Kasumi-1 (cell line): ENCODE measurements at places on chromosomes 12 and 14.

GRCh38 chr12:62259631-62259992 lies 592 bp upstream of the USP15 start:
- DNase-seq: peak; percentile 71

DNA sequence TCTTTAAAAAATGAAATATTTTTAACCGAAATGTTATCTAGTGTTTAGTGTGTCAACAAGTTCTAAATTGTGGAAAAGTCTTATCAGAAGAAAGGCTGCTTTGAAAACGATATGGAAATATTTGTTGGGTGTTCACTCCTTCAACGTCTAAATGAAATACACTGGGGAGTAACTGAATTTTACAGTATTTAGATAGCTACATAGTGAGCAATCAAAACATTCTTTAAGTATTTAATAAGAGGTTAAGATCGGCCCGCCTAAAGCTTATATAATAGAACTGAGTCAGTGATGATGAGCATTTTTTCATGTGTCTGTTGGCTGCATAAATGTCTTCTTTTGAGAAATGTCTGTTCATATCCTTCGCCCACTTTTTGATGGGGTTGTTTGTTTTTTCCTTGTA lies 228.3 kb downstream of the RAD51B start:
- DNase-seq: no peak

- no peak for DNase-seq
These were observed 352.5 kb upstream of the CCDC196 start for GRCh38 chr14:66133666-66134065.

DNA sequence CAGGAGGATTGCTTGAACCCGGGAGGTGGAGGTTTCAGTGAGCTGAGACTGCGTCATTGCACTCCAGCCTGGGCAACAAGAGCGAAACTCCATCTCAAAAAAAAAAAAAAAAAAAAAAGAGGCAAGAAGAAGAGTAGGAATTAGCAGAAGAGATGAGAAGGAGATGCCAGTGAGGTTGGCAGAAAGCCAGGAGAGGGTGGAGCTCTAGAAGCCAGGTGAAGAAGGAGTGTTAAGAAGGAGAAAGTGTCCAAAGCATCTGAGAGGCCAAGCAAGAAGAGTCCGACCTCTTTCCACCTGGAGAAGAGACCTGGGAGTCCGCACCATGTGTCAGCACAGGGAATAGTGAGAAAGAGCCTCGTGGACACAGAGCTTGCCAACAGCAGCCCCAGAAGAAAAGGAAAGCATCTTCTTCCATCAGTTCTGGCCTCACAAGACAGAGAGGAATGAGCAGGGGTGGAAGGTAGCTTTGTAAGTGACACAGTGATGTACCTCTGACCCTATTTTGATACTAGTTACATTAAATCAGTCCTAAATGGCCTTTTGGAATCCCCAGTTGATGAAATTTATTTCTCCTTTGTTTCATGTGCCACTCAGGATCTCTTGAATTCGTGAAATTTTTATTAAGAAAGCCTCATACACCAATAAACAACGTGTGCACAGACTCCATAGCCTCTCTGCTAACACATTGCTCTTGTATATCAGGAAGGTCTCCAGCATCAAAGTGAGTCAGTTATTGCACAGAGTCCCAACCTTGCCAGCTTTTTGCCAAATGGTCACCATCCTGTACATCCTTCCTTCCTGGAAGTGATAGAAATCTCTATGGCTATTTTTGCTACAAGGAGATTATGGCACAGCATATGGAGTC lies 70.6 kb downstream of the SAMD4A start:
- DNase-seq: no peak

DNA sequence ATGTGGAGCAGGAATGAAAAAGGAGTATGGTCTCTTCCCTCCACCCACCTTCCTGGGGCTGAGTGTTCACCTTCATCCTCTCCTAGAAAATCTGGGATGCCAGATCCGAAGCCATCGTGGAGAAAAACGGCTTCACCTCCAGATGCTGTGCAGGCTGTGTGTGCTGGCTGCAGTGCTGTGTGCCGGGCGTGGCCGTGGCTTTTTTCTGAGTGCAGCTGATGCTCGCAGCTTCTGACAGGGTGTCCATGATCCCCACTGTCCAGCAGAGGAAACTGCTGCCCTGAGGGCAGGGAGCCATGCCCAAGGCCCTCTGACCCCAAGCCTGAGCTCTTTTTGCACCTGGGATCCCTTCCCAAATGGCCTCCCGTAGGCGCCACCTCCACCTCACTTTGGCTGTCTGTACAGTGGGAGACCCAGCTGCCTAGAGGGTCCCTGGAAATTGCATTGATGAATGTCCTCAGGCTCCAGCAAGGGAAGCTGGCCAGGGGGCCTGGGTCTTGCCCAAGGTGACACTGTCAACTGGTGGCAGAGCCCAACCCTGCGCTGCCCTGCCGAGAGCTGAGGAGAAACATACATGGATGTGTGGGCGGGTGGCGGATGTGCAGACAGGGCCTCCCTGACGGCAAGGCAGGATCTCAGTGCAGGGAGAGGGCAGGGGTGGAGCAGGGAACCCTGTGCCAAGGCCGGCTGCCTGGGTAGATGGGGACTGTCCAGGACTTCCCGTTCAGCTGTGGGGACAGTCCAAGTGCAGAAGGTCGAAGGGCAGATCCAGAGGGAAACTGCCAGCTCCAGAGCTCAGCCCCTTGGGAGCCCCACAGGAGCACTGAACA lies 53.3 kb downstream of the BEGAIN start:
- no peak for DNase-seq

DNA sequence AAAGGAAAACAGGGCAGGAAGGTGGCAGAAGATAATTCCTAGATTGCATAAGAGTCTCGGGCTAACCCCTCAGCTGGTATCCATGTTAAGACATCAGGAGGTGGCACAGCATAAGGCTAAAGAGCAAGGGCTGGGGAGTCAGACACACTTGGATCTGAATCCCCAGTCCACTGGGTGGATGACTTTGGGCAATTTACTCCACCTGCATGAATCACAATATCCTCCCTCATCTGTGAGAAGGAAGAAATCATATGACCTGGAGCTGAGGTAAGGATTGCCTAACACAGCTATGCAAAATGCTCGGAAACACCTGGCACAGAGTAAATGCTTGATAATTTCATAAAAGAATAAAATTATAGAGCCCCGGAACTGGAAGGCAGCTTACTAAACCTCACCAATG lies 217.9 kb downstream of the PIK3C2G start:
- no peak for DNase-seq

GRCh38 chr12:130579231-130579630 lies 136.9 kb downstream of the RIMBP2 start:
- DNase-seq: no peak

DNA sequence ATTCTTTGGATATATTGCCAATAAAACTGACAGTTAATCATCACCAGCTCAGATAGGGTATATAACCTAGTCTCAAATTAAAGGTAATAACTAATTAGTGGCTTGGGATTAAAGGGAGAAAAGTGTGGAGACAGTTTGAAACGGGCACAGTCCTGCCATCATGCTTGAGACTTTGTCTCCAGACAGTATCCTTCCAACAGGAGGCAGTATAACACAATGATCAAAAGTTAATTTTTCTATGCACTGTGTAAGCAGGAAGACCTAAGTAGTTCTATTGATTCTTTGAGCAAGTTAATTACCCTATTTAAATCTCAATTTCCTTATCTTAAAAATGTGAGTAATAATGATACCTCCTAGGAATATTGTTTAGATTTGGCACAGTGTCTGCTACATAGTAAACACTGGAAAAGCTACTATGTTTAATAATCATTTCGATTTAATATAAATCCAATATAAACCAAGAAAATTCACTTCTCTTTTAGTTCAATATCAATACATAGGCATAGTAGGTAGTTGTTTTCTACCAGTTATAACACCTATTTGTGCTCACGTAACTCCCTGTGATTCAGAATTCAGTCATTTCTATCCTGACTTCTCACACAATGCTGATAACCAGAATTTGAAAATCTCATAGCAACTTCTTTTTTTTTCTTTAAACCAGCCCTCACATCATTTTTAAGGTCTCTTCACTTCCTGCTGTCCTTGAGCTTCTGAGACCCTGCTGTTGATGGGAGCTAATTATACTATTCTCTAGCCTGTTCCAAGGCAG lies 53.7 kb downstream of the GALNT4 start:
- peak; percentile 59 for DNase-seq

- no peak for DNase-seq
These were observed 56.0 kb downstream of the ISCA2 start for GRCh38 chr14:74549588-74549987.

DNA sequence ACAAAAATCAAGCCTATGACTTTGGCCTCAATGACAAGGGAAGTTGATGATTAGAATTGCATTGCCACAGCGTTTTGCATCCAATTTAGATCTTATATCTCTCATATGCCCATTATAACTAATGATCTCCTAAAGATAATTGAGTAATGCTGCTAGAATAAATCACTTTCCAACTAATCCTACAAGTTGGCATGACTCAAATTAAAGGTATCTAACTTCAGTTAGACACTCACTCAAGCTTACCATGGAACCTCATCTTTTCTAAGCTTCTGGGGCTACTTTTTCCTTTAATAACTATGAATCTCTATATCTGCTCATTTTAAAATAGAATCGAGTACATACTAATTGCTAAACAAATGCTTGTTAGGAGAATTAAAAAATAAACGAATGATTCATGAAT lies 427.8 kb downstream of the BTG1 start:
- DNase-seq: no peak

DNA sequence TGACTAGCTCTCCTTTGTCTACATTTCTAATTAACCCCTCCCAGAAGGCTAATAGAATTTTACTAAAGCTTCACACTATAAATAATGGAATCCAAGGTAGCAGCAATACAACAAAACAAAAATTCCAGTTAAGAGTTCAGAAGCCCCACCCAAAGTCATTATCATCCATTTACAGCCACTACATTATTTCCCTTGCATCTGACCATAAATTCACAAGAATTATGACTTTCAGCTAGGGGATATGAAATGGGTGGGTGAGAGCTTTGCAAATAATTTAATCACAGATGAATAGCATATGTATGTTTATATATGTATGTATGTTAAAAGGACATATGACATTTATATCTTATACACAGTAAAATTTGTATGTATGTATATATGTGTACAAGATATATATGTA lies 65.3 kb upstream of the PTGDR start:
- DNase-seq: no peak

GRCh38 chr12:120078868-120079267 lies 37.7 kb downstream of the RAB35 start:
- no peak for DNase-seq

DNA sequence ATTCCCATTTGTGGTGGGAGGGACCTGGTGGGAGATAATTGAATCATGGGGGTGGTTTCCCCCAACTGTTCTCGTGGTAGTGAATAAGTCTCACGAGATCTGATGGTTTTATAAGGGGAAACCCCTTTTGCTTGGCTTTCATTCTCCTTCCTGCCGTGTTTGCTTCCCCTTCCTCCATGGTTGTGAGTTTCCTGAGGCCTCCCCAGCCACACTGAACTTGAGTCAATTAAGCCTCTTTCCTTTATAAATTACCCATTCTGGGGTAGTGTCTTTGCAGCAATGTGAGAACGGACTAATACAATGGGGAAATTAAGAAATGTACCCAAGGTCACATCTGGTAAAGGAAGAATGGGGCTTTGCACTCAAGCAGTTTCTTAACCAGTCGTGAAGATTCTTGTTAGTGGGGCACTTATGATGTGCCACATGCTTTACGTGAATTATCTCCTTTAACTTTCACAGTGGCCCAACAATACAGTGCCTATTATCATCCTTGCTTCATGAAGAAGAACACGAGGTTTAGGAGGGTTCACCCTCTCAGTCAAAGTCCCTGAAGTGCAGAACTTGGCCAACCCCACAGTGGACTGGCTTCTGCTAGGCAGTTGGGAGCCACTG lies 234.3 kb downstream of the EFCAB11 start:
- peak; percentile 54 for DNase-seq

- no peak for DNase-seq
These were observed 473.5 kb downstream of the ETNK1 start for GRCh38 chr12:23098517-23098916.

DNA sequence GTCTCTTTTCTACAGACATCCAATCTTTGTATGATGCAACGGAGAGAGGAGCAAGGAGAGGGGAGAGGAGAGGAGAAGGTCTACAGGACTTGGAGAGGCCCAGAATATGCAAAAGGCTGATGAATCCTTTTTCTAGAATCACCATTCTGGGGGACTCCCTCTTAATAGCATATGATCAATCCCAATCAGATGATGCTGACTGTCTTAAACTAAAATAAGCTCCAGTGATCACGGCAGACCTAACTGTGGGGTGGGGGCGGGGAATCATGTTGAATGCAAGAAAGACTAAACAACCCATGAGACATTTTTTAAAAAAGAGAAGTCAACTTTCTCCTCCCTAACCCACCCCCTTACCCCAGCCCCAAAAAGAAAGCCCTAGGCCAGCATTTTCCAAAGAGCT lies 33.4 kb downstream of the BTBD7 start:
- DNase-seq: no peak

DNA sequence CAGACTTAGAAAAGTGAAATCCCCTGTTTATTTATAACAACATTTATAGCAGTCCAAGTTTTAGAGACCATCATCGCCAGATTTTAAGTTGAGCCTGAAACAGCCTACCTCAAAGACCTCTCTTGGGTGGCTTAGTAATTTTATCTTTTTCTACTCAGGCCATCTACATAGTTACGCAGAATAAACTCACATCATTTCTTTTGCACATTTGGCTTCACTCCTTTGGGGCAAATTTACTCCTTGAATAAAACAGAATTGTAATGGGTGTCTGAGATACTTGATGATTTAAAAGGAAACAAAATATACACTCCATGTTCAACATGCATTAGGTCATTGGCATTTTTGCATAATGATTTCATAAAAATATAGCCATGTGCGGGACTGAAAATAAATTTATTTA lies 104.7 kb upstream of the TSPAN8 start:
- DNase-seq: no peak

DNA sequence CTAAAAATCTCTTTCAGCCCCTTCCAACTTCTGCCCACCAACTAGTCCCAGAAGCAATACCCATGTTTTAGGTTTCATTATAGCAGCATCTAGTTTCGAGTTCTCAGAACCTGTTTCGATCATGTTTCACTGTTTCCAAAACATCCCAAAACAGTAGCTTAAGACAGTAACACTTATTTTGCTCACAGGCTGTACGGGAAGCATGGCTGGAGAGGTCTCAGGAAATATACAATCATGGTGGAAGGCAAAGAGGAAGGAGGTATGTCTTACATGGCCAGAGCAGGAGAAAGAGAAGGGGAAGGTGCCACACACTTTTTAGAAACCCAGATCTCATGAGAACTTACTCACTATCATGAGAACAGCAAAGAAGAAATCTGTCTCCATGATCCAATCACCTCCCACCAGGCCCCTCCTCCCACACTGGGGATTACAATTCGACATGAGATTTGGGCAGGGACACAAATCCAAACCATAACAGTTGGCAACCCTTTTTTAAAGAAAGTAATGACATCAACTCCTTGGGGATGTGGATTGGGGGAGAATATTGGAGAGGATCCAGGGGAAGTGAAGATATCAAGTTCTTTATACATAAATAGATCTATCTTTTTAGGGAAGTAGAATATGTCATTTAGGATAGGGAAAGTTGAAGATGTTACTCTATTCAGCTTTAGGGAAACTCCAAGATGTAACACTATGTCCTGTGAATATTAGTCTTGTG lies 269.9 kb upstream of the PLEKHG7 start:
- no peak for DNase-seq

DNA sequence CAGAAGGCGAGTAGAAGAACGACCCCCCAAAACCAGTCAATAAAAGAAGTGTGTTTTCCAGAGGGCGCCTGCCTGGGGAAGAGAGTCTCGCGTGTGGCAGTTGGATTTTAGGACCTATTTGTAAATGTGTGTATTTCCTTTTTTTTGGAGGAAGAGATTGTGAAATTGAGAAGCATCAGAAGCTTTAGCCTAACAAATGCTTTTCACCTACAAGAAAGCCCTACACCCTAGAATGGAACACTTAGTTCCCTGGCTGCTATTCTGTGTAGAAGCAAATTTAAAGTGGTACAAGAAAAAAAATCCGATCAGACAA lies 1.3 kb downstream of the RCOR1 start:
- peak; percentile 65 for DNase-seq
